ENCODE measurements at places on chromosomes 7 and 10.
A peak's percentile ranks its signal among the peaks of the same experiment; 100 is the strongest.

- no peak for DNase-seq
Observed at GRCh38 chr10:13365243-13365642, 17.1 kb upstream of the SEPHS1 start.

DNA sequence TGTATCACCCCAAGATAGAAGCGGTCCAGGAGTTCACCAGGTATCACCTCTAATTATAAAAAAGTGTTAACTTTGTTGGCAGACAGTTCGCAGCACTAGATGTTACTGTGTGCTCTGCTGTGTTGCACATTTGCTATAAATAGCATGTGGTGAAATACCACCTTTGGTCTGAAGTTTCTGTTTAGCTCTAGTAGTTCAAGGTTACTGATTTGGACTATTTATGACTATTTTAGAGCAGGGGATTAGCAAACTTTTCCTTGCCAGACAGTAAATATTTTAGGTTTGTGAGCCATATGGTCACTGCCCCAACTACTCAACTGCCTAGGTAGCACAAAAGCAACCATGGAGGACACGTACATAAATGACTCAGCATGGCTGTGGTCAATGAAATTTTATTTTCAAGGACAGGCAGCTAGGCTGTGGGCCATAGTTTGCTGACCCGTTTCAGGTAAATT lies 16.5 kb downstream of the DENND10 start:
- DNase-seq, result no peak

GRCh38 chr10:74227697-74228424 lies 76.8 kb downstream of the ADK start:
- DNase-seq, result peak; percentile 35

DNA sequence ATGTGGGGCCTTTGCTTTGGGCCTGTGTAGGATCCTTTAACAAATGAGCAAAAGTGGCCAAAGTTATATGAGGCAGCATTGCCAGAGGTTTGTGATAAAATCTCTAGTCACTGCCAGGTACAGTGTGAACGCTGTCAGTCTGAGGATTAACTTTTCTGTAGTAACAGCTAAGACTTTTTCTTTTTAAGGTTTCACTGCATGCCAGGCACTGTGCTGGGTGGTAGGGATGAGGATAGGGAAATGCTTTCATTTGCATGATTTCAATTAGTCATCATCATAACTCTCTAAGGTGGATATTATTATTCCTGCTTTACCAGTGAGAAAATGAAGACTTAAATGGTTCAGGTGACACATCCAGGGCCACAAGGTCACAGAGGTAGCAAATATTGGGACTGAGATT lies 79.7 kb upstream of the BMPER start:
- DNase-seq, result no peak
